ENCODE measurements at places on chromosomes 6 and 20. TPM values are rescaled to one million over a fixed set of nuclear protein-coding genes. Genes with fewer than 3 reads are reported as not detected.

DNA sequence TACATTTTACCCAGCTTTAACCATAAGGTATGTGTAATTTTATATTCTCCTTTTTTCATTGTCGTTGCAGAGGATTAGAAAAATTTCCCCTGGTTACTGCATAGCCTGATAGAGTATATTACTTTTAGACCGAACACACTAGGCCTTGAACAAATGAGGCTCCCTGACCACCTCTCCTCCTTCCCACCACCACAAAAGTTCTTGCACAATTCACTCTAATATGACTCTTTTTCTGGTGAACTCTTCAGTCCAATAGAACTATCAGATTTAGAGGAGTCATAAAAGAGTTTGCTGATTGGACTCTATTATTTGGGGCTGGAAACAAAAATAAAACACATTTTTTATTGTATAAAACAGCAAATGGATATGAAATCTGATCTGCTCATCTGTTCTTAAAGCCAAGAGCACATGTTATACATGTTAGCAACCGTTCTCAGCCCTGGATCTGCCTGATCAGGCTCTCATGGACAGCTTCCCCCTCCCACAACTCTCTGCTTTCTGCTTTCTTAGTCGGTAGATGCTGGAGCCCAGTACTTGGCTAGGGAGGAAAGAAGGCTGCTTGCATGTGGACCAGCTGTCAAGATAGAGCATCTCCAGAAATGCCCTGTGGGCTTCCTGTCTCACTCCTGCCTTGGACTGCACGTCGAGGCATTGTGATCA, 83.5 kb downstream of the CD164 start:
- no peaks in the 10 kb centered on the region for H3K36me3 ChIP-seq
- DNase-seq = no peak
- H3K4me3 ChIP-seq = no peak overlapping the region
- H3K4me1 ChIP-seq = peaks cover 3% of the 10 kb centered on the region

DNA sequence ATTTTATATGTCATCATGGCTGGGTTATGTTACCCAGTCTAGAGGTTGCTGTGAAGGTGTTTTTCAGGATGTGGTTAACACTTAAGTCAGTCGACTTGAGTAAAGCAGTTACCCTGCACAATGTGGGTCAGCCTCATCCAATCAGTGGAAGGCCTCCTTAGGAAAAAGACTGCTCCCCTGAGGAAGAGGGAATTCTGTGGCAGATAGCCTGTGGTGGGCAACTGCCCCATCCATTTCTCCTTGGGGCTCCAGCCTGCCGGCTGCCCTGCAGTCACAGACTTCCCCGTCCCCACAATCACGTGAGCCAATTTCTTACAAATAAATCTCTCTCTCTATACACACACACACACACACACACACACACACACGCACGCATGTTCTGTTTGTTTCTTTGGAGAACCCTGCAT, 34.5 kb upstream of the MPC1 start:
- H3K36me3 ChIP-seq = peaks cover 21% of the 10 kb centered on the region
- H3K27ac ChIP-seq = peak overlapping the region; percentile 85
- DNase-seq = peak; percentile 62
- no peaks in the 10 kb centered on the region for H3K27me3 ChIP-seq
- no peak overlapping the region for H3K4me3 ChIP-seq

GRCh38 chr20:59823030-59823423, 110.4 kb downstream of the SYCP2 start:
- H3K36me3 ChIP-seq = no peaks in the 10 kb centered on the region
- no peak overlapping the region for H3K27ac ChIP-seq
- no peaks in the 10 kb centered on the region for H3K4me1 ChIP-seq
- H3K27me3 ChIP-seq = peaks cover 5% of the 10 kb centered on the region

DNA sequence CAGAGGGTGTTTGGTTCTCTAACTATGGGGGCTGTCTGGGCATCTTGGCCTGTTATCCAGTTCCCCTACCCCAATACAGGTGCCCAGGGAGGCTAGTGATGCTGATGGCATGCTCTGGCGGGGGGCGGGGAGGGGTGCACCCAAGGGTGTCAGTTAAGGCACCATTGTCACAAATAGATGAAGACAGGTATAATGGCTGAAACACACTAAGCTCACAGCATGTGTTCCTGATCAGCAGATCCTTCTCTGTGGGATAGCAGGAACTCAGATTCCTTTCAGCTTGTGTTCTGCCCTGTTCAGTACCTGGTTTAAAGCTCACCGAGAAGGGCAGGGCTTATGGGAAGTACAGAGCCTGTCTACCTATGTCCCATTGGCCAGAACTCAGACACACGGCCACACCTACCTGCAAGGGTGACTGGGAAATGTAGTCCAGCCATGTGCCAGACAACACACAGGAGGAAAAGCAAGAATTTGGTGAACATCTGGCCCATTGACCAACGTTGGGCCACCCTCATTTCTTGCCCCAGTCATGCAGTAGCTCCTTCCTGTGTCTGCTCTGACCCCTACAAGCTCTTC, 3.4 kb upstream of the RSPO4 start:
- peaks cover 30% of the 10 kb centered on the region for H3K27me3 ChIP-seq
- no peak overlapping the region for H3K27ac ChIP-seq
- H3K4me3 ChIP-seq = no peak overlapping the region
- peak; percentile 60 for DNase-seq

- peaks cover 10% of the 10 kb centered on the region for H3K36me3 ChIP-seq
- no peak for DNase-seq
- peaks cover 4% of the 10 kb centered on the region for H3K4me1 ChIP-seq
- H3K4me3 ChIP-seq = no peak overlapping the region
- no peaks in the 10 kb centered on the region for H3K27me3 ChIP-seq
These were observed 28.3 kb upstream of the SMIM29 start for GRCh38 chr6:34276881-34277762.

- H3K4me1 ChIP-seq = no peaks in the 10 kb centered on the region
- no peak overlapping the region for H3K4me3 ChIP-seq
- H3K27me3 ChIP-seq = peaks cover 6% of the 10 kb centered on the region
- no peak for DNase-seq
- no peaks in the 10 kb centered on the region for H3K36me3 ChIP-seq
- no peak overlapping the region for H3K27ac ChIP-seq
These were observed 1315.5 kb upstream of the GJE1 start for GRCh38 chr6:140817176-140817575.

DNA sequence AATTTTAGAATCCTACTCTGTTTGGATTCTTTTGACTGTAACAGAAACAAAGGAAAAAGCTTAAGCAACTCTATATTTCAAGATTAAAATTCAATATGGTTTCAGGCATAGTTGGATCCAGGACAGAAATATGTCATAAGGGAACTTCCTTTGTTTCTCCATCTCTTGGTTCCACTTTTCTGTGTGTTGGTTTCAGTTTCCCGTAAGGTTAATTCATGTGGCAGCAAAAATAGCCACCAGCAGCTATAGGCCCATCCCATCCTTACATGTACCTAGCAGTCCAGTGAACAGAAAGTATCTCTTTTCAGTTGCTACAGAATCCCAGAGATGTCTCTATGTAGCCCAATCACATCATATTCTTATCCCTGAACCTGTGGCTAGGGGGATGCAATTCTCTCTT, 8.8 kb upstream of the FAM8A1 start:
- H3K4me3 ChIP-seq = no peak overlapping the region
- no peaks in the 10 kb centered on the region for H3K27me3 ChIP-seq
- no peak for DNase-seq

- no peak overlapping the region for H3K27ac ChIP-seq
- no peaks in the 10 kb centered on the region for H3K36me3 ChIP-seq
- peaks cover 6% of the 10 kb centered on the region for H3K27me3 ChIP-seq
- H3K4me1 ChIP-seq = no peaks in the 10 kb centered on the region
- DNase-seq = no peak
- H3K4me3 ChIP-seq = no peak overlapping the region
These were observed 64.1 kb upstream of the F13A1 start for GRCh38 chr6:6384520-6384919.

GRCh38 chr6:150978624-150979023, 113.1 kb downstream of the MTHFD1L start:
- no peak overlapping the region for H3K4me3 ChIP-seq
- H3K36me3 ChIP-seq = peaks cover 62% of the 10 kb centered on the region
- no peaks in the 10 kb centered on the region for H3K4me1 ChIP-seq
- no peaks in the 10 kb centered on the region for H3K27me3 ChIP-seq

- peak overlapping the region; percentile 79 for H3K4me3 ChIP-seq
- H3K36me3 ChIP-seq = peaks cover 32% of the 10 kb centered on the region
- H3K4me1 ChIP-seq = peaks cover 38% of the 10 kb centered on the region
- H3K27me3 ChIP-seq = no peaks in the 10 kb centered on the region
- H3K27ac ChIP-seq = peak overlapping the region; percentile 52
These were observed 1.2 kb downstream of the ECI2 start for GRCh38 chr6:4133941-4134838.

- H3K27me3 ChIP-seq = no peaks in the 10 kb centered on the region
- peaks cover 11% of the 10 kb centered on the region for H3K36me3 ChIP-seq
- no peaks in the 10 kb centered on the region for H3K4me1 ChIP-seq
- H3K4me3 ChIP-seq = no peak overlapping the region
These were observed 138.1 kb upstream of the PLN start for GRCh38 chr6:118410001-118410400.

- no peaks in the 10 kb centered on the region for H3K27me3 ChIP-seq
- DNase-seq = no peak
- H3K36me3 ChIP-seq = peaks cover 55% of the 10 kb centered on the region
- peak overlapping the region; percentile 13 for H3K4me3 ChIP-seq
- H3K27ac ChIP-seq = peak overlapping the region; percentile 99
These were observed 105.4 kb downstream of the FYN start for GRCh38 chr6:111767752-111768430.

- peaks cover 2% of the 10 kb centered on the region for H3K27me3 ChIP-seq
- H3K4me1 ChIP-seq = no peaks in the 10 kb centered on the region
- DNase-seq = no peak
- H3K27ac ChIP-seq = no peak overlapping the region
- no peak overlapping the region for H3K4me3 ChIP-seq
These were observed 275.6 kb downstream of the SMOC2 start for GRCh38 chr6:168716581-168716980.

GRCh38 chr6:87099472-87099871, 4.6 kb upstream of the CGA start:
- no peak overlapping the region for H3K27ac ChIP-seq
- no peaks in the 10 kb centered on the region for H3K4me1 ChIP-seq
- no peak for DNase-seq

DNA sequence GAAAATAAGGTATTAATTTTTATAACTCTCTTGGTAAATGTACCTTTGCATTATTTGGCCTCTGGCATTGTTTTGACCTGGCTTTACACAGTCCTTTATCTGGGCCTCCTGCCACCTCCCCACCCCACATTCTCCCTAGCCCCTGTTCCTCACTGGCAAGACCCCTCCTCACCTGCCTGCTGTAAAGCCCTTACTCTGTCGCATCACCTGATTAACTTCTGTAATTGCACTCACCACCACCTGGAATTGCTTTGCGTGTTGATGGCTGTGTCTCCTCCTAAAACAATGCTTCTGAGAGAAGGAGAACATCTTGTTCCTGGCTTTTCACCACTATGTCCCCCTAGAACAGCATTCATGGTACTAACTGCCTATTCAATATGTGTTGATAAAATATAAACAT, 24.8 kb downstream of the SNX9 start:
- H3K36me3 ChIP-seq = peaks cover 40% of the 10 kb centered on the region
- no peak overlapping the region for H3K27ac ChIP-seq
- H3K4me3 ChIP-seq = no peak overlapping the region
- no peaks in the 10 kb centered on the region for H3K27me3 ChIP-seq

TP53INP2 gene
- 2.3 TPM for total RNA-seq

ARFGEF3 gene
- 1.6 TPM for total RNA-seq

CCDC170 gene
- not detected for total RNA-seq

WDR27 gene
- 34.3 TPM for total RNA-seq

BLCAP gene
- 17.7 TPM for total RNA-seq

FAM162B gene
- total RNA-seq = not detected

CLVS2 gene
- not detected for total RNA-seq
